ENCODE measurements at places on chromosomes 3 and 15.

GRCh38 chr15:75350601-75351361 is 3.9 kb downstream of the NEIL1 start:
- H3K36me3 ChIP-seq = no peaks in the 10 kb centered on the region
- no peak overlapping the region for H3K4me3 ChIP-seq
- H3K27ac ChIP-seq = no peak overlapping the region

GRCh38 chr3:124117486-124117885 is 125.6 kb upstream of the ROPN1 start:
- no peaks in the 10 kb centered on the region for H3K36me3 ChIP-seq
- H3K27ac ChIP-seq = no peak overlapping the region
- no peaks in the 10 kb centered on the region for H3K27me3 ChIP-seq
- H3K4me1 ChIP-seq = peaks cover 17% of the 10 kb centered on the region
- no peak overlapping the region for H3K4me3 ChIP-seq

GRCh38 chr15:81830520-81830919 is 215.3 kb downstream of the MEX3B start:
- no peak overlapping the region for H3K4me3 ChIP-seq
- H3K27me3 ChIP-seq = no peaks in the 10 kb centered on the region
- no peaks in the 10 kb centered on the region for H3K36me3 ChIP-seq
- DNase-seq = no peak
- no peaks in the 10 kb centered on the region for H3K4me1 ChIP-seq

GRCh38 chr3:171183042-171183441 is 156.5 kb upstream of the SLC2A2 start:
- DNase-seq = no peak
- H3K4me1 ChIP-seq = peaks cover 21% of the 10 kb centered on the region
- H3K27ac ChIP-seq = no peak overlapping the region
- no peaks in the 10 kb centered on the region for H3K36me3 ChIP-seq
- no peaks in the 10 kb centered on the region for H3K27me3 ChIP-seq

DNA sequence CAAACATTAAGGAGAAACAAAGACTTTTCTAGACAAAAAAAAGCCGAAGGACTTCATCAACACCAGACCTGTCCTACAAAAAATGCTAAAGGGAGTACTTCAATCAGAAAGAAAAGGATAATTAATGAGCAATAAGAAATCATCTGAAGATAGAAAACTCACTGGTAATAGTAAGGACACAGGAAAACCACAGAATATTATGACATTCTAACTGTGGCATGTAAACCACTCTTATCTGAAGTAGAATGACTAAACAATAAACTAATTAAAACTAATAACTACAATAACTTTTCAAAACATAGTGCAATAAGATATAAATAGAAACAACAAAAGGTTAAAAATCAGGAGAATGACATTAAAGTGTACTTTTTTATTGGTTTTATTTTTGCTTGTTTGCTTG is 584.5 kb upstream of the CCDC54 start:
- no peaks in the 10 kb centered on the region for H3K27me3 ChIP-seq
- no peak overlapping the region for H3K4me3 ChIP-seq
- no peak overlapping the region for H3K27ac ChIP-seq
- H3K4me1 ChIP-seq = no peaks in the 10 kb centered on the region
- no peaks in the 10 kb centered on the region for H3K36me3 ChIP-seq

GRCh38 chr3:57046101-57046765 is 14.2 kb upstream of the SPATA12 start:
- no peaks in the 10 kb centered on the region for H3K4me1 ChIP-seq
- H3K4me3 ChIP-seq = no peak overlapping the region
- no peaks in the 10 kb centered on the region for H3K36me3 ChIP-seq
- no peaks in the 10 kb centered on the region for H3K27me3 ChIP-seq
- no peak for DNase-seq

- no peak for DNase-seq
- H3K36me3 ChIP-seq = no peaks in the 10 kb centered on the region
- no peaks in the 10 kb centered on the region for H3K4me1 ChIP-seq
- no peak overlapping the region for H3K4me3 ChIP-seq
- no peaks in the 10 kb centered on the region for H3K27me3 ChIP-seq
These were observed 631.1 kb downstream of the NLGN1 start for GRCh38 chr3:174028673-174029072.

- peak overlapping the region; percentile 75 for H3K27ac ChIP-seq
- H3K27me3 ChIP-seq = no peaks in the 10 kb centered on the region
These were observed 20.1 kb downstream of the OSBPL10 start for GRCh38 chr3:31960793-31961431.

DNA sequence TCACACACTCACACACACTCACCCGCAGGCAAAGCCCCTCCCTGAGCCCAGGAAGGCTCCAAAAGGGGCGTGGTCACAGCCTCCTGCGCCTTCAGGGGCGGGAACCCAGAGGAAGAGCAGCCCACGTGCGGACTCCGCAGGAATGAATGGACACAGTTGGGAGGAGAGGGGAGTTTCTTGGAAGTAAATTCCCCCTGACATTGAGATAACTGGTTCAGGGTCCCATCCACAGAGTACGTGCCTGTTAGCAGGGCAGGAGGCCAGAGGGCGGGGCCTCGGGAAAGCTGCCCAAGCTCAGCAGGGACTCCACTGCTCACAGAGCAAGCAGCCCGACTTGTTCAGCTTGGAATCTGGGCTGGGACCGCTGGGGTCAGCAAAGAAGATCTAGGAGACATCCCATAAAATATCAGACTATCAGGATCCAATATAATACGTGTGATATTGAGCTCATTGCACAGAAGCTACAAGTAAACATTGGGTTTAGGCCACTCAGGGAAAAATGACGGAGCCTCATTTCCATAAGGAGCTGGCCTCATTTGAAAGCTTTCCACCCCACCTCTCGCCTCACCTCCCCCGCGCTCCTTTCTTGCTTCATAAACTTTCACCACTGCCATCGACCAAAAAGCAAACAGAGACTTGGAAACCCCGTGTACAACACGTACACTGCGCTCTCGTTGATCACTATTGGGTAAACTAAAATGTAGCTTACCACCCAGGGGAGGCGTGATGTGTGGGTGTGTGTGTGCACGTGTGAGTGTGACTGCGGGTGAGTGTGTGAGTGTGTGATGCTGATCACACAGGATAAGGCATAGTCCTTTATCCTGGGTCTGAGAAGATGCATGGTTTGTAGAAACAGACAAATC is 36.0 kb downstream of the TM2D3 start:
- H3K36me3 ChIP-seq = no peaks in the 10 kb centered on the region
- H3K27ac ChIP-seq = peak overlapping the region; percentile 82
- H3K4me1 ChIP-seq = peaks cover 84% of the 10 kb centered on the region
- H3K27me3 ChIP-seq = no peaks in the 10 kb centered on the region

- H3K27me3 ChIP-seq = peaks cover 5% of the 10 kb centered on the region
- no peak overlapping the region for H3K27ac ChIP-seq
- no peak for DNase-seq
- H3K4me3 ChIP-seq = no peak overlapping the region
- H3K36me3 ChIP-seq = no peaks in the 10 kb centered on the region
These were observed 4.2 kb downstream of the SMAD6 start for GRCh38 chr15:66706225-66706732.

GRCh38 chr15:39145854-39146625 is 434.8 kb upstream of the THBS1 start:
- no peak for DNase-seq
- H3K27me3 ChIP-seq = no peaks in the 10 kb centered on the region
- H3K27ac ChIP-seq = no peak overlapping the region
- no peaks in the 10 kb centered on the region for H3K36me3 ChIP-seq
- H3K4me3 ChIP-seq = no peak overlapping the region

DNA sequence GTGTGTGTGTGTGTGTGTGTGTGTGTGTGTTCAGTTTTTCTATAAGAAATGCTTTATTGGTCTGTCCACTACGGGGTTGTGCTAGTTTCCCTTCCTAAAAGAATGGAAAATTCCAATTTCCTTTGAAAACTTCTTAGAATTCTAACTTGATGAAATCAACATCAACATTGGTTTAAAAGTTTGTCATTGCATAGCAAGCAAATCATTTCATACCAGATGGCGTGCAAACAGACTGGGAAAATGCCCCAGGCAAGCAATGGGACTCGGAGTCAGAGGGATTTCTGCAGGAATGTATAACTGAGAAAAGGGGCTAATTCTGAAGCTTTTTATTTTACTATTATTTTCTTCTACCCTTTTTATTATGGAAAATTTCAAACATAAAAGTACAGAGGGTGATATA is 13.1 kb upstream of the DYNC1LI1 start:
- H3K4me3 ChIP-seq = no peak overlapping the region
- H3K27me3 ChIP-seq = no peaks in the 10 kb centered on the region
- no peak for DNase-seq
- no peaks in the 10 kb centered on the region for H3K4me1 ChIP-seq

DNA sequence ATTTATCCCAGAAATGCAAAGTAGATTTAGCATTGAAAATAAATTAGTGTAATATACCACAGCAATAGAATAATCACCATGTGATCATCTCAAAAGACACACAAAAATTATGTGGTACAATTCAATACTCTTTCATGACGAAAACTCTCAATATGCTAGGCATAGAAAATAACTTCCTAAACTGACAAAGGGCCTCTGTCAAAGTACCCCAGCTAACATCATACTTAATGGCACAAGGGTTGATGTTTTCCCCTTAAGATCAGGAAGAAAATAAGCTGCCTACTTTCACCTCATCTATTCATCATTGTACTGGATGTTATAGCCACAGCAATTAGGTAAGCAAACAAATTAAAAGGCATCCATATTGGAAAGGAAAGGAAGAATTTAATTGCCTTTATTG is 22.7 kb upstream of the NIPA2 start:
- H3K27ac ChIP-seq = no peak overlapping the region
- no peaks in the 10 kb centered on the region for H3K4me1 ChIP-seq
- H3K4me3 ChIP-seq = no peak overlapping the region
- no peak for DNase-seq

DNA sequence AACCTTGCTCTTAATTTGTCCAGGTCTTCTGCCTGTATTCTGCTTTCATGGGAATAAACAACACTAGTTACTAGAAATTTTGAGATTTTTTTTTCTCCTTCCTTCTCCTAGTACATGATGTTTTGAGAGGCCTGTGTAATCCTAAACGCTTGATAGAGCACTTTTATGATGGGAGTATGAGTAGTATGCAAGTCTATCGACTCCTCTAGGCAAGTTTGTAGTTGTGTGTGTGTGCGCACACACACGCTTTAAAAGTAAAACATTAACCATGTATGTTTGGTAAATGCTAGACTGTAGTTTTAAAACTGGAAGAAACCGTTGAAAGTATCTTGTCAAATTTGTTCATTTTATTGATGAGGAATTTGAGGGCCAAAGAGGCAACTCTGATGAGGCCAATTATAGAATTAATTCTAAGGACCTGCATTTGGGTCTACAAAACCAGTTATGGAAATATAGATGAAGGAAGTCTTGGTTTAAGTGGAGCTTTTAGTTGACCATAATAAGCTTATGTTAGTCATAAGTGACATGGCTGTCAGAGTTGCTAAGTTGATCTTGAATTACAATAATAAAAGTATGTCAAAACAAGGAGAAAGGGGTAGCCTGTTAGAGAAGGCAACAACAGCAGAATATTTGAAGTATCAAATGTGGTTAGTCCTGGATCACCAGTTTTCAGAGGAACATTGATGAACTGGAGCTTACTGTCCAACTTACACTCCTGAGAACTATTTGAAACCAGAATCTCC is 47.1 kb downstream of the AKAP13 start:
- no peak overlapping the region for H3K27ac ChIP-seq
- H3K36me3 ChIP-seq = no peaks in the 10 kb centered on the region
- H3K4me3 ChIP-seq = no peak overlapping the region
- H3K27me3 ChIP-seq = no peaks in the 10 kb centered on the region

GRCh38 chr3:102715030-102715697 is 280.3 kb downstream of the ZPLD1 start:
- H3K4me3 ChIP-seq = no peak overlapping the region
- H3K27ac ChIP-seq = no peak overlapping the region
- H3K4me1 ChIP-seq = no peaks in the 10 kb centered on the region
- H3K27me3 ChIP-seq = no peaks in the 10 kb centered on the region
- no peak for DNase-seq
- H3K36me3 ChIP-seq = no peaks in the 10 kb centered on the region

GRCh38 chr3:50606596-50606995 is 5.0 kb downstream of the CISH start:
- H3K27me3 ChIP-seq = no peaks in the 10 kb centered on the region
- peaks cover 96% of the 10 kb centered on the region for H3K4me1 ChIP-seq
- DNase-seq = no peak

GRCh38 chr3:59680919-59681318 is 631.1 kb upstream of the CFAP20DC start:
- H3K27me3 ChIP-seq = no peaks in the 10 kb centered on the region
- no peaks in the 10 kb centered on the region for H3K36me3 ChIP-seq
- no peaks in the 10 kb centered on the region for H3K4me1 ChIP-seq
- H3K4me3 ChIP-seq = no peak overlapping the region
- no peak overlapping the region for H3K27ac ChIP-seq

DNA sequence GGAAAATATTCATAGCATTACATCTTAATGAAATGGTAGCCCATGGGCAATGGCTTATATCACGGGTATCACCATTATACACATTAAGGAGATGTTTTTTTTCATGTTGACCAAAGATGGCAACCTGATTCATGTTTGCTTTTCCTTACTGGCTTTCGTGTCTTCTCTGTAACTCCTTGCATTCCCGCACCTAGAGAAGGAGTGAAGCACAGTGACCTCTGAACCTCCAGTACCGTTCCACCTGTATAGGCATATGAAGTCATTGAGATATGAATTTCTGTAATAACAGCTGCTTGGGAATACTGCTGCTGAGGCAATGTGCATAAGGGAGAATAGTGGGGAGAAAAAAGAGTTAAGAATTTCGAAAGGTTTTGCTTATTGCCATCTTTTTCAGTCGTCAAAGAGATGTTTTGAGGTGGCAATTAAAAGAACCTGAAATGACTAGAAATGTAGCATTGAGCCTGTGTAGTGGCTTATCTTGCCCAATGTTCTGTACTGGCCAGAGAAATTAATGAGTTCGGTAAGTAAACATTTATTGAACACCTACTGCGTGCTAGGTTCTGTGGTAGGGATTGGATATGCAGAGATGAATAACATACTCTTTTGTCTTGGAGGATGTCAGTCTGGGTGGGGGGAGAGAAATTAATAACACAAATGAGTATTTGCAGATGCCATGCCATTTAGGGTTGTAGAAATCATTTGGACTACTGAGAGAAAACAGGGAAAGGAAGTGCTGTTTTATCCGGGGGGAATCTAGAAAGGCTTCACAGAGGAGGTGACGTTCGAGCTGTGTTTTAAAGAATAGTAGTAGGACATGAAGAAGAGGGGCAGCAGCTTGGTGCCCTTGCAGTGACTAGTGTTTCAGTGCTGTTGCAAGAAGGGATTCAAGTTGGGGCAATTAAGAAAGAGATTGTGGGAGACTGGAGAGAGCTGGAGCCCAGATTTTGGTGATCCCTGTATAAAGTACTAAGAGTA is 2.5 kb downstream of the FEM1B start:
- H3K27ac ChIP-seq = peak overlapping the region; percentile 97
- peaks cover 69% of the 10 kb centered on the region for H3K4me1 ChIP-seq
- no peaks in the 10 kb centered on the region for H3K36me3 ChIP-seq
- no peaks in the 10 kb centered on the region for H3K27me3 ChIP-seq
- H3K4me3 ChIP-seq = peak overlapping the region; percentile 73

- DNase-seq = no peak
- no peak overlapping the region for H3K27ac ChIP-seq
- peaks cover 2% of the 10 kb centered on the region for H3K4me1 ChIP-seq
- H3K36me3 ChIP-seq = no peaks in the 10 kb centered on the region
These were observed 39.7 kb upstream of the FLNB start for GRCh38 chr3:57968501-57968900.

GRCh38 chr15:49079340-49080039 is 33.2 kb upstream of the SECISBP2L start:
- no peaks in the 10 kb centered on the region for H3K36me3 ChIP-seq
- H3K27me3 ChIP-seq = no peaks in the 10 kb centered on the region
- H3K4me3 ChIP-seq = no peak overlapping the region
- DNase-seq = no peak
